ENCODE measurements at places on chromosomes 12 and 14. TPM values are rescaled to one million over a fixed set of nuclear protein-coding genes. Genes with fewer than 3 reads are reported as not detected.
A peak's percentile ranks its signal among the peaks of the same experiment; 100 is the strongest.

Gene C1S
- 0.81 TPM for total RNA-seq

Gene AGAP2
- 82.9 TPM for total RNA-seq

Gene MYL2
- total RNA-seq = not detected

Gene KRT75
- not detected for total RNA-seq

Gene E2F7
- total RNA-seq = 0.27 TPM

- DNase-seq = no peak
Measured at GRCh38 chr12:47725893-47726292, 603 bp upstream of the ENDOU start.

- peak; percentile 6 for DNase-seq
Measured at GRCh38 chr12:90102957-90103652, 394.5 kb upstream of the ATP2B1 start.

- no peak for DNase-seq
Measured at GRCh38 chr12:8661751-8662150, 875 bp downstream of the MFAP5 start.

DNA sequence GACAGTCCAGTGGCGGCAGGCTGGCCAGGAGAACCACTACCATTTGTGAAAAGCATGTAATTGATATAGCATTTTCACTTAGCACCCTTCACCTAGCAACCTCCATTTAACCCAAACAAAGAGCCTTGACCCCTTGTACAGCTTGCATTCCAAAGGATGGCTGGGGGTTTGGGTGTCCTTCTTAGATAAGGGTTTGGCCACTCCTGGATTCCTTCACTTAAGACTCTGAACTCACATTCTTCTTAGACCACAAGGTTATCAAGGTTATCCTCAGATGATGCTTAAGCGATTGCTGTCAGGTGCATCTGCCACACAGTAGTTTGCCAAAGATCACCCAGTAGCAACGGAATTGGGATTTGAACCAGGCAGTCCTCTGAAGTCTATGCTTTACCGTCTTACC lies 102.8 kb downstream of the ZNF664 start:
- no peak for DNase-seq

DNA sequence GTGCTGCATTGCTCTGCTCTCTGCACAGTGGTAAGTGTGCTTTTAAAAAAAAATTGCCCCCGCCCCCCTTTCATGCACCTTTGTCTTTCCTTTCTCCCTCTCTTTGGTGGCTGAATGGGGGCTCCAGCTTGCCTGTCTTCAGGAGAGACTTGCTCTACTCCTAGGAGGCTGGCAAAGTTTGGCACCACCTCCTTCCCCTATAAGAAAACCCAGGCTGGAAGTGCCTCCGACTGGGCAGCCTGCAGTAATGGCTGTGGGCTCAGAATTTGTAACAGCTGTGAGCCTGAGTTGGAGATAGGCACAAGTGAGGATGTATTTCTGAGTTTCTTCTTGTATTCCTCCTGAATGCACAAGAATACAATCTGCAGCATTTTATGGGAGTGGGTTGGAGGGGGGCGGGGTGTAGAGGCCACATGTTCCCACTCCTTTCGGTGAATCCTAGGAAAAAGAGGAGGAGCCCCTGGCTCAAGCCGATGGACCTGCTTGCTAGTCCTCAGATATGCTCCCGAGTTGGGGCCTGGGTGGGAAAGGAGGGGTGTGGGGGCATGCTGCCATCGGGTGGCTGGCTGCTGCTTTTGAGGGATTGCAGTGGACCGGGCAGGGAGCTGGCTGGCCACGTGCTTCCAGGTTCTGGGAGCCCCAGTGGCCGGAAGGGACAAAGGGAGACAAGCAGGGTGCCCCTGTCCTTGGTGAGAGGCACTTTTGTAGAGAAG lies 124.3 kb downstream of the TSPAN9 start:
- no peak for DNase-seq

- no peak for DNase-seq
Measured at GRCh38 chr14:22597771-22598098, 365 bp upstream of the ABHD4 start.

- peak; percentile 61 for DNase-seq
Measured at GRCh38 chr14:54893151-54893760, 9.4 kb downstream of the GCH1 start.

GRCh38 chr14:92341791-92342190 lies 18.8 kb downstream of the SLC24A4 start:
- no peak for DNase-seq

Data from hematopoietic multipotent progenitor cell (in vitro differentiated cells).